Activated gamma-delta T cell (primary cell): ENCODE measurements at places on chromosomes 12 and 14.

- no peak for DNase-seq
Measured at GRCh38 chr12:8644345-8645248, 18.0 kb downstream of the MFAP5 start.

DNA sequence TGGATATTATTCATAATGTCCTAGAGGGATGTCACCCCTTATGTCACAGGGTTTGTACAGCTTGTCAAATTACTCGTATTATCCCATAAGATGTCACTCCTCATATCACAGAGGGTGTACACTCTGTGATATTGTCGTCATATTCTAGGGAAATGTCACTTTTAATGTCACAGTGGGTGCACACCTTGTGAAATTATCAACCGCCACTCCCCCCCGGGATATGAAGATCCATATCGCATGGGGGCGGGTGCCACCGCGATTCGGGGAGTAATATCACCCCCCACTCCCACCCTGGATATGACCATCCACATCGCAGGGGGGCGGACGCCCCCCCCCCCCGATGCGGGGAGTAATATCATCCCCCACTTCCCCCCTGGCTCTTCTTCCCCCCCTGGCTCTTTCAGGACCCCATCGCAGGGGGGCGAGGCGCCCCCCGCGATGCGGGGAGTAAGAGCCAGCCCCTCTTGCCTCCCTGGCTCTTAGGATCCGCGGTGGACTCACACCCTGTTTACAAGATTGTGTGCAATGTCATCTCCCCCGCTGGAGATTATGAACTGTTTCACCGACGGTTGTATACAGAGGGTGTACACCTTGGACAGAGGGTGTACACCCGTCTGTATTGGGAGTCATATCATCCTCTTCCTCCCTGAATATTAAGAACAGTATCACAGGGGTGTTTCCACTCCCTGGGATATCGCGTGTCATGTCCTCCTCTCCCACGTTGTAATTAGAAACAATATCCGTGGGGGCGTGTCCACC lies 92.8 kb downstream of the FRMD6 start:
- no peak for DNase-seq

- DNase-seq, result no peak
Measured at GRCh38 chr12:65838330-65838976, 14.2 kb downstream of the HMGA2 start.

GRCh38 chr12:29281371-29282005 lies 99.5 kb downstream of the ERGIC2 start:
- DNase-seq, result no peak

GRCh38 chr12:123094349-123095077 lies 56.4 kb downstream of the PITPNM2 start:
- DNase-seq, result no peak

DNA sequence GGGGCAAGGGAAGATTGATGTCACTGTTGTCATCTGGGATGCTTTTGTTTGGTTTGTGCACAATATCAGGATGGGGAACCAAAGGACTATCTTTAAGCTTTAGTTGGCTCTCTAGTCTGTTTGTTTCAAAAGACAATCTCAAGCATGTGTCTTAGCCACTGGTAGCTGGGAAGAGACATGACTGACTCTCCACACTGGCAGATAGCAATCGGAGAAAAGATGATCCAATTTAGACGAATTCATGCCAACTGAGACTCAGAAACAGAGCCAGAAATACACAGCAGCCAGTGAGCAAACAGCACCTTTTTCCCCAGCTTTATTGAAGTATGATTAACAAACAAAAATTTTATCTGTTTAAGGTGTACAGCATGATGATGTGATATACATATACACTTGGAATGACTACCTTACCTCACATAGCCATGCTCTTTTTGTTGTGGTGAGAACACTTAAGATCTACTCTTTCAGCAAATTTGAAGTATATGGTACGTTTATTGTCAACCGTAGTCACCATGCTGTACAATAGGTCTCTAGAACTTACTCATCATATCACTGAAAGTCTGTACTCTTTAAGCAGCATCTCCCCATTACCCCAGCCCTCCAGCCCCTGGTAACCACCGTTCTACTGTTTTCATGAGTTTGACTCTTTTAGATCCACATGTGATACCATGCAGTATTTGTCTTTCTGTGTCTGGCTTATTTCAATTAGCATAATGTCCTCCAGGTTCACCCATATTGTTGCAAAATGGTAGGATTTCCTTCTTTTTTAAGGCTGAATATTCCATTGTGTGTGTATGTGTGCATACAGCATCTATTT lies 50.6 kb downstream of the DUSP16 start:
- DNase-seq, result no peak

- DNase-seq, result no peak
Measured at GRCh38 chr14:46140445-46140844, 511.1 kb downstream of the RPL10L start.

GRCh38 chr14:91338379-91338778 lies 79.2 kb downstream of the CCDC88C start:
- DNase-seq, result no peak

DNA sequence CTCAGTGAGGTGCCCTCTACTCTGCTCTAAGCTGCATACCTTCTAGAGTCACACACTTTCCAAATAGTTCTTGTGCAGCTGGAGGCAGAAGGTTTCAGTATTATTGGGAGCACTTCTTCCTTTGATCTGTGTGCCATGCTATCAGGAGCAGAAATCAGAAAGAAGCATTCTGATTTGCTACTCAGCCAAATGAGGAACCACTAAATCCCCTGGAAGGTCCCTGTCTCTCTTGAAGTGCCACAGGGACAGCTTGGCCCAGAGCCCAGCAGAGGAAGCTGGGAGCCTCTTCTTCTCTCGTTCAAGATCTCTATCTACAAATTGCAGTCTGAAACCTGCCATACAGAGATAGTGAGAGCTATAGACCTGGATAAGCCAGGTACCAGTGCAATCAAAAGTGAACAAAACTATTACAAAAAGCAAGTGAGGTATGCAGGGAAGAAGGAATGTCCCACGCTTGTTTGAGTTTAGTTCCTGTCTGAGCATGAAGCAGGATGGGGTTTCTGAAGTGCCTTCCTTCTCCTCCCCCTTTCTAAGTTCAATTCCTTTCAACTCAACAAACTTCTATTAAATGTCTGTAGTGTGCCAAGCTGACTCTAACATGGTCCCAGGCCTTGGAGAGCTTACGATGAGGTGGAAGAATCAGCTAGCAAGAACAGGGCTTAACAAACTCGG lies 100.9 kb upstream of the PARP11 start:
- DNase-seq, result no peak

- DNase-seq, result no peak
Measured at GRCh38 chr12:52818388-52818787, 4.5 kb upstream of the KRT4 start.

DNA sequence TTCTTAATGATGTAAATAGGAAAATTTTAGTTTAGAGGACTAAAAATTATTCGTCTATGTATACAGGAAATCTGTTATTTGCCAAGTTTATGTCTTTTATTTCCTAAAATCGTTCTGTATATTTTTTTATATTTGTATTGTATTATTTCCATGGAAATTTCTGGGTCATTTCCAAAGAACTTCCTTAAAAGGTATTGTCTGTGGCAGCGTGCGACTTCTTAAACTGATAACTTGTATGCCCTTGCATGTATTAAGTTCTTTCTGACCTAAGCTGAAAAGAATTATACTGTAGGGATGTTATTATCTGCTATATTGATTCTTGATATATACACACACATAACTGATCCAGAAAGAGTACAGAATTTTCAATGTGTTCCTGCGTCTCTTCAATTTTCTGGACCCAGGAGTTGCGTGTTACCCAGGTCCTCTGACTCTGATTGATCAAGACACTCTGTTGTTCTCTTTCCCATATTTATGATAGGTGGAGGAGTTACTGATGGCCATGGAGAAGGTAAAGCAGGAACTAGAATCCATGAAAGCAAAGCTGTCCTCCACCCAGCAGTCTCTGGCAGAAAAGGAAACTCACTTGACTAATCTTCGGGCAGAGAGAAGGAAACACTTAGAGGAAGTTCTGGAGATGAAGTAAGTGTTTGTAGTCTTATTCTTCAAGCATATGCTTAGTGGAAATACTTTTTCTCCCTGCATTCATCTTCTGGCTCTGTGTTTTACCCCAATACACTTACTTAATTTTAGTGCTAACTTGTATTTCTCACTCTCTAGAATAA lies 298.5 kb downstream of the ERC1 start:
- no peak for DNase-seq

GRCh38 chr12:16674885-16675284 lies 68.9 kb upstream of the LMO3 start:
- DNase-seq, result no peak

- no peak for DNase-seq
Measured at GRCh38 chr12:94560431-94561221, 89.7 kb downstream of the TMCC3 start.

DNA sequence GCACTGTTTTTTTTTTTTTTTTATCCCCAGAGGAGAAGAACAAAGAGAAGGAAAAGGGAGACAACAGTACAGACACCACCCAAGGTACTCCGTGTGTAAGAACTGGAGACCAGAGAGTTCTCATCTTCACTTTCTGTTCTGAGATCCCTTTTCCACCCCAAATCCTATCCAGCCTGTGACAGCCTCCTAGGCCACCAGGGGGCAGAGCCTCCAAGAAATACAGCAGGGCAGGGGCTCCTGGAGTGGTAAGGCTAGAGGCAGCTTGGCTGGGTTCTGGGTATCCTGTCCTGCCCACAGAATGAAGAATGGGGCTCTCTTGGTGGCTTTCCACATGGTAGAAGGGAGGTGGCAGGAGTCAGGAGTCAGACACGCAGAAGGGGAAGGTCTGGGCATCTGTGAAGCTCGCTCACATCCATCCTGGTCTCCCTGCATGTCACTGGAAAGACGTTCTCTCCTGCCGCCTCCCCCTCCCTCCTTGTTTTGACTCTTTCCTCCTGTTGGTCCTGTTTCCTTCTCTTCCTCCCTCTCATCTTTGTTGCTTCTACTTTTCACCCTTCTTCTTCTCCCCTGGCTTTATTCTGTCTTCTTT lies 12.0 kb downstream of the CLSTN3 start:
- DNase-seq, result no peak

GRCh38 chr12:100733817-100734593 lies 60.6 kb upstream of the ANO4 start:
- no peak for DNase-seq

- DNase-seq, result no peak
Measured at GRCh38 chr14:24695265-24696241, 61.6 kb upstream of the GZMB start.

DNA sequence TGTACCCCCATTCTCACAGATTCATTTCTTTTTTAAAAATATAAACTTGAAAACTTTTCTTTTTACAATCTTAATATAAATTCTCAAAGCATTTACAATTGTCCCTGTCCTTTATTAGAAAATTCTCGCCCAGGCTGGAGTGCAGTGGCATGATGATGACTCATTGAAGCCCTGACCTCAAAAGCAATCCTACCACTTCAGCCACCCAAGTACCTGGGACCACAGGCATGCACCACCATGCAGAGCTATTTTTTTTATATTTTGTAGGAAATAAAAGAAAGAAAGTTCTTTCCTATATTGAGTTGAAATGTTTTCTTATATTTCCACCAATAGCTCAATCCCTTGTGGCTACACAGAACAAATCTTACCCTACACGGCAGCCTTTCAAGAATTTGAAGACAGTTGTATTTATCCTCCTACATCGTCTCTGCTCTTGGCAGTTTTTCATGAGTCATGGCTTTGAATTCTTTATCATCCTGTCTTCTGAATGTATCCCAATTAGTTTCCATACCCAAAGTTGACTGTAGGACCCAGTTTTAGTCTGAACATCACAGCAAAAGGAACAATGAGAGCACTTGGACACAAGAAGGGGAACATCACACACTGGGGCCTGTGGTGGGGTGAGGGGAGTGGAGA lies 52.4 kb downstream of the SYT1 start:
- DNase-seq, result no peak
